ENCODE measurements at places on chromosomes 12 and 14.

DNA sequence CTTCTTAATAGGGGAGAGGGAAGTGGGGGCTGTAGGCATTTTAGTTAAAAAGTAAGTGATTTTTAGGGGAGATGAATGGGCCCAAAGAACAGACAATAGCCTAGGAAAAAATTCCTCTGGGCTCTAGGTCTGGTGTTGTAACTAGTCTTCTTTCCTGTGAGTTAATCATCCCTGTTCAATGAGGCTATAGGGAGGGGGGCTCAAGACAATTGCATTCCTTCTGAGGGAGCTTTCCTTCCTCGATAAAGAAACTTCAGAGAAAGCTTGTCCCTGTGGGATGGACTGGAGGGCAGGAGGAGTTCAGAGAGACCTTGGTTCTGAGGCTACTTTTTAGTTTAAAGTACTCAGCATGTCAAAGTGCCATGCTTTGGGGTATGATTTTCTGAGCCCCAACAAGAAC lies 127.2 kb downstream of the BBS10 start:
- no peak for DNase-seq

DNA sequence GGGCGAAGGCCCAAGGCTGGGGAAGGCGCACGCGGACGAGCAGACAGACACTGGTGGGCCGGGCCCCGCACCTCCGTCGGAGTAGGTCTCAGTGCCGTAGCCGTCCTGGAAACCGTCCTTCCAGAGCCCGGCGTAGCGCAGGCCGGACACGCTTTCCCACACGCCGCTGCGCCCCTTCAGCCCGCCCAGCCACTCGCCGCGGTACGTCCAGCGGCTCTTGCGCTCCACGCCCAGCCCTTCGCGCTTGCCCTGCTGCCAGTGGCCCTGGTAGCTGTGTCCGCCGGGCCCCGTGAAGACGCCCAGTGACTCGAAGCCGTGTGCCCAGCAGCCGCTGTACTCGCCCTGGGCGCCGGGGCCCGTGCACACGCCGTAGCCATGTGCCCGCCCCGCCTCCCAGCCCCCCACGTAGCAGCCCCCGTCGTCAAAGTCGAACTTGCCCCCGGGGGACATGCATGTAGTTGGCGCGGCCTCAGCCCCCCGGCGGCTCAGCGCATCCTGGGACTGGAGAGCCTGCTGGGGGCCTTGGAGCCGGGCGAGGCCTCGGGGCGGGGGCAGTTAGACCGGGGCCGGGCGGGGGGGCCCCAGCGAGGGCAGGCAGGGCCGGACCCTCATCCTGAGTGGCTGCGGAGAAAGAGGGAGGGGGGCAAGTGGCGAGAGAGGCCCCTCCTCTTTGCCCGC lies 1.4 kb downstream of the JPH4 start:
- no peak for DNase-seq

DNA sequence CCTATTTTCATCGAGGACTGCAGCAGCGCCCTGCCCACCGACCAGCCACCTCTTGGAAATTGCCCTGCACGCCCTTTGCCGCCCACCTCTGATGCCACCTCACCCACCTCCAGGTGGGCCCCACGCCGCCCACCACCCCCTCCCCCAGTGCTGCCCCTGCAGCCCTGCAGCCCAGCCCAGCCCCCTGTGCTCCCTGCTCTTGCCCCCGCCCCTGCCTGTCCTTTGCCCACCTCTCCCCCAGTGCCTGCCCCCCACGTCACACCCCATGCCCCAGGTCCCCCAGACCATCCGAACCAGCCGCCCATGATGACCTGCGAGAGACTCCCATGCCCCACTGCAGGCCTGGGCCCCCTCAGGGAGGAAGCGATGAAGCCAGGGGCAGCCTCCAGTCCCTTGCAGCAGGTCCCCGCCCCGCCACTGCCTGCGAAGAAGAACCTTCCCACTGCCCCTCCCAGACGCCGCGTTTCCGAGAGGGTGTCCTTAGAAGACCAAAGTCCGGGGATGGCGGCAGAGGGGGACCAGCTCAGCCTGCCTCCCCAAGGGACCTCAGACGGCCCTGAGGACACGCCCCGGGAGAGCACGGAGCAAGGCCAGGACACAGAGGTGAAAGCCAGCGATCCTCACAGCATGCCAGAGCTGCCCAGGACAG lies 96.5 kb downstream of the LGMN start:
- no peak for DNase-seq

GRCh38 chr14:32608857-32609256 lies 279.8 kb downstream of the AKAP6 start:
- DNase-seq: no peak
